ENCODE measurements at places on chromosomes 5 and 9.

GRCh38 chr5:124927735-124928134 is 181.3 kb upstream of the ZNF608 start:
- no peaks in the 10 kb centered on the region for H3K36me3 ChIP-seq
- ATAC-seq = no peak
- H3K4me3 ChIP-seq = no peak overlapping the region

DNA sequence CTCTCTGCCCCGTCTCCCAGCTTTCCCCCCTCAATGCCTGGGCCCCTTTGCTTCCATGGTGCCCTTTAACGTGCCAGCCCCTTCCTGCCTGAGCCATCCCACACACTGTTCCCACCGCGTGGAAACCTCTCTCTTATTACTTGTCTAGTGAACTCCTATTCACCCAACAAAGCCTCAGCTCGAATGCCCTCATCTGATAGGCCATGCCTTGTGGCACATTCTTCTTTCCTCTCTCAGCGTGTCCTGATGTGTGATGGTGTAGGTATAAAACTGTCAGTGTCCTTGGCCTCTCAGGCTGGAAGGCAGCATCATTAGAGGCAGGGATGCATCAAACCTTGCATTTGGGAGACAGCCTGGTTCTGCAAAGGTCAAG is 152.3 kb downstream of the OLFM1 start:
- H3K36me3 ChIP-seq = no peaks in the 10 kb centered on the region
- H3K4me3 ChIP-seq = no peak overlapping the region
- no peak overlapping the region for H3K27ac ChIP-seq
- H3K4me1 ChIP-seq = no peaks in the 10 kb centered on the region
- no peak for ATAC-seq
- H3K27me3 ChIP-seq = peaks cover 40% of the 10 kb centered on the region

- H3K27me3 ChIP-seq = no peaks in the 10 kb centered on the region
- H3K27ac ChIP-seq = no peak overlapping the region
- H3K4me1 ChIP-seq = no peaks in the 10 kb centered on the region
- ATAC-seq = no peak
- no peak overlapping the region for H3K4me3 ChIP-seq
- H3K36me3 ChIP-seq = no peaks in the 10 kb centered on the region
Observed at GRCh38 chr9:105833271-105833975, 139.1 kb downstream of the TMEM38B start.

DNA sequence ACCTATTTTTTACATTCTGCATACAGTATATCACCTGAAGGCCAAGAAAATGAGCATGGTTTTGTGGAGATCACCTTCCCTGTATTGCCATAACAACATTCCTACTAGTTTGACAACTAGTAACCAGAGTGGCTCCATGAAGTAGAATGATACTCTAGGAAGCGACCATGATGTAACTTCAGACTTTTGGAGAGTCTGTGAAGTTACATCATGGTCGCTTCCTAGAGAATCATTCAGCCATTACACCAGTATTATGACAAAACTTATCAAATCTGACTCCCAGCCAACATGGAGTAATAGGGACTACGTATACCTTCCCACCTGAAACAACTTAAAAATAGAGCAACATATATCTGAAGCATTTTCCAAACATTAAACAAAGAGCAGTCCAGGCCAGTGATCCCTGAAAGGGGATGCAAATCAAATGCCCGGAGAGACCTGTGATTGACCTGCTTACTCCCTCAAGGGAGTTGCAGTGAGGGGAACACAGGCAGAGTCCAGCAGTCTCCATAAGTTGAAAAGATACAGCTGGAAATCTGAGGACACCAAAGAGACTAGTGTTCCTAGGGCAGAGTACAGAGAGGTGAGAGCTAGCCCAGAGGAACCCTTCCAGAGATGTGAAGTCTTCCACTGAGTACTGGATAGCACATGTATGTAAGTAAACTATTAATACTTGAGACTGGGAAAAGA is 7.8 kb downstream of the ECM2 start:
- H3K4me1 ChIP-seq = no peaks in the 10 kb centered on the region
- no peaks in the 10 kb centered on the region for H3K36me3 ChIP-seq
- H3K4me3 ChIP-seq = no peak overlapping the region

DNA sequence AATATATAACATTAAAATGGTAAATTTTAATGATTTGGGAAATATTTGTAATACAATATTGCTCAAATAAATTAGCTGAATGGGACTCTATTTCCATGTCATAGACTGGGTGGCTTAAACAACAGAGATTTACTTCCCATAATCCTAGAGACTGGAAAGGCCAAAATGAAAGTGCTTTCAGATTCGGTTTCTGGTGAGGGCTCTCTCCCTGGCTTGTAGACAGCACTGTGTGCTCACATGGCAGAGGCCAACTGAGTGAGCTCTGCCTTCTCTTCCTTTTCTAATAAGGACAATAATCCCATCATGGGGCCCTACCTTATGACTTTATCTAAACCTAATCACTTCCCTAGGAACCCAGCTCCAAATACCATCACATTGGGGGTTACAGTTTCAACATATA is 196.2 kb downstream of the MARCHF11 start:
- H3K36me3 ChIP-seq = no peaks in the 10 kb centered on the region
- ATAC-seq = no peak
- H3K27ac ChIP-seq = no peak overlapping the region
- no peaks in the 10 kb centered on the region for H3K4me1 ChIP-seq
- H3K4me3 ChIP-seq = no peak overlapping the region

GRCh38 chr9:129320575-129321285 is 142.7 kb upstream of the IER5L start:
- peaks cover 6% of the 10 kb centered on the region for H3K4me1 ChIP-seq
- H3K36me3 ChIP-seq = no peaks in the 10 kb centered on the region
- H3K27me3 ChIP-seq = no peaks in the 10 kb centered on the region
- H3K4me3 ChIP-seq = peak overlapping the region; percentile 52

DNA sequence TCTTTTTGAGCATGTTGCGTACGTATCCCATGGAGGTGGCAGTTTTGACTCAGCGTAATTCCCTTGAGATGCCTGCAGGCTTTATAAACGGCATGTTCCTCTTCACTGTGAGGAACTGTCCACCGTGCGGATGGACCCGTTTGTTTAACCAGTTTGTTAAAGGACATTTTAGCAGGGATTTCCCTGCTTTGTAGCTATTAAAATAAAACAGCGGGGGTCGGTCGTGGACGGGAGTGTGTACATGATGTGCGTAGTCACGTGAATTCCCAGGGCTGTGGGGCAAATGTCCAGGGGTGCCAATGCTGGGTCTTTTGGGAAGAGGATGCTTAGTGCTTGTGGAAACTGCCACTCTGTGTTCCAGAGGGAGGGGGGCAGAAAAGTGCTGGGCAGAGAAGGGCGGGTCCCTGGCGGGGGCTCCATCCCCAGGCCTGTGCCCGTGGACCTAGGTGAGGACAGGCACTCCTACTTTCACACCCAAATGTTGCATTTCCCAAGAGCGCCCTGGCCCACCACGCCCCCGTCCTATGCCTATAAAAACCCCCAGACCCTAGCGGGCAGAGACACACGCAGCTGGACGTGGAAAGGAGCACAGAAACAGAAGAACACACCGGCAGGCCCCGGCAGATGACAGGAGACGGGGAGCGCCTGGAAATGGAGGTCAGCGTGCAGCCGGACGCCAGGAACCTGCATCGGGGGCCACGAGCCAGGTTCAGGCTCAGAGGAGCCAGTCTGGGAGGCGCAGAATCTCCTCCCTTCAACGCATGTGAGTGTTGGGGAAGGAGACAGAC is 4.0 kb upstream of the TERT start:
- peaks cover 13% of the 10 kb centered on the region for H3K4me1 ChIP-seq
- H3K27me3 ChIP-seq = peaks cover 56% of the 10 kb centered on the region
- H3K27ac ChIP-seq = no peak overlapping the region
- H3K36me3 ChIP-seq = no peaks in the 10 kb centered on the region
- ATAC-seq = no peak
- no peak overlapping the region for H3K4me3 ChIP-seq

GRCh38 chr9:34034698-34035065 is 14.0 kb downstream of the UBAP2 start:
- no peaks in the 10 kb centered on the region for H3K27me3 ChIP-seq
- peak overlapping the region; percentile 41 for H3K27ac ChIP-seq
- ATAC-seq = no peak
- no peaks in the 10 kb centered on the region for H3K36me3 ChIP-seq

- H3K36me3 ChIP-seq = no peaks in the 10 kb centered on the region
- ATAC-seq = no peak
- H3K4me3 ChIP-seq = no peak overlapping the region
- H3K27me3 ChIP-seq = peaks cover 21% of the 10 kb centered on the region
Observed at GRCh38 chr9:134267881-134268724, 58.2 kb upstream of the RXRA start.

- peaks cover 4% of the 10 kb centered on the region for H3K4me1 ChIP-seq
- peak; percentile 28 for ATAC-seq
- H3K4me3 ChIP-seq = no peak overlapping the region
- H3K27ac ChIP-seq = peak overlapping the region; percentile 83
Observed at GRCh38 chr9:35847792-35848572, 19.0 kb downstream of the TMEM8B start.

DNA sequence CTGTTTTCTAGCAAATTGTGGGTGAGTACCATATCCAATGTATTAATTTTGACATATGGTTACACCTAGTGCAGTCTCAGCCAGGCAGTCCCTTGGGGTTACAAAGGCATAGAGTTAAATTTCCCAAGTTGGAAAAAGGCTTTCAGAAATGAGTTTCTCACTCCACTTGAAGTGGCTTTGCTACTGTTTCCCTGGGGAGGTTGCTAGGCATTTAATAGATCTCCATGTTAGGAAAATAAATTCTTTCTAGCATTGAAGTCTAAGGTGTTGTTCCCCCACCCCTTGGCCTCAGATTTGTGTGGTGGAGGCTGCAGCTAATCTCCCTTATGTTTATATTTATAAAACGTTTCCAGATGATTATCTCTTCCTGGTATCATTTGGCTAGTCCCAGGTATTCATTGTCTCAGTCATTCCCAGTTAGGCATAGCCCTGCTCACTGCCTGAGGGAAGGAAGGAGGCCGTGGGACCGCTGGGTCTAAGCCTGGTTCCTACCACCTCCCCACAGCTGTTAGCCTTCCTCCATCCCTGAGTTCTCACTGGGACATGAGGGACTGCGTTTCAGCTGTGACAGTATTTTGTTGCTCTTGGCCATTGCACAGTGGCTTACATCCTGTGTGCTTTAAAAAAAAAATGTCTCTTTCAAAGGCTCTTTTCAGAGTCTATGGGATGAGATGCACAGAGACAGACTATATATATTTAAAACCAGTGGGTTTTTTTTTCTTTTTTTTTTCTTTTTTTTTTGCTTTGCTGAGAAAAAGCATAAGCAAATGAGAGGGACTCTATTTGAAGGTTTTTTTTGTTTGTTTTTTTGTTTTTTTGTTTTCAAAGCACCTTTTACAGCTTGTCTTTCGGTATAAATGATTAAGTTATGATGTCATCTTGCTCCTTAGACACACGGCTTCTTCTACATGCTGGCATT is 121.5 kb downstream of the MAST4 start:
- H3K36me3 ChIP-seq = no peaks in the 10 kb centered on the region
- no peaks in the 10 kb centered on the region for H3K4me1 ChIP-seq
- H3K27me3 ChIP-seq = no peaks in the 10 kb centered on the region
- no peak overlapping the region for H3K4me3 ChIP-seq
- no peak overlapping the region for H3K27ac ChIP-seq
- no peak for ATAC-seq

DNA sequence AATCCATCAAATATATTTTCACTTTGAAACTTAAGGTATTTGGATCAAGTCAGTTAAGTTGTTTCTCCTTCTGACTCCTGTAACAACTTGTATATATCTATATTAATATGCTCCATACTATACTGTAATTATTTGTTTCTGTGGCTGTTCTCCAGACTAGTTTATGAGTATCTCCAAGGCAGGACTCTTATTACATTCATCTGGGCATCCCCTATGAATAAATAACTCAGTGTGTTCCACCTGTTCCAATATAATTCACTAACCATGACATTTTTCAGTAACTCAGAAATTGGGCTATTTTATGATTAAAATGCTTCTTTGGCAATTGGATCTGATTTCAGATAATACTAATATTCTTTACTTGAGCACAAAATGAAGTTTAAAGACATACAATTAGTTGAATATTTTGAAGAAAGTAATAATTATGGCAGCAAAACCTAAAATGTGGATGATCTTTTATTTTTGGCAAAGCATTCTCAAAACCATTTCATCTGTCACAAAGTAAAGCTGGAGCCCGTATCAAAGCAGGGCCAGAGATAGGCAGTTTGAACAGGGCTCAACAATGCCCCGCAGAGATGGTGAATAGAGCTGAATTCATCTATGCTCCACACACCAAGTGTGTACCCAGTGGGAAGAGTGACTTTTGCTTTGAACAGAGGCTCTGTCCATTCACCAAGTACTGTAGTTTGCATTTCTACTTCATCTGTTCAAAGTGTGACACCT is 314.3 kb downstream of the PDE4D start:
- no peaks in the 10 kb centered on the region for H3K27me3 ChIP-seq
- no peaks in the 10 kb centered on the region for H3K36me3 ChIP-seq
- no peak overlapping the region for H3K4me3 ChIP-seq
- ATAC-seq = no peak

DNA sequence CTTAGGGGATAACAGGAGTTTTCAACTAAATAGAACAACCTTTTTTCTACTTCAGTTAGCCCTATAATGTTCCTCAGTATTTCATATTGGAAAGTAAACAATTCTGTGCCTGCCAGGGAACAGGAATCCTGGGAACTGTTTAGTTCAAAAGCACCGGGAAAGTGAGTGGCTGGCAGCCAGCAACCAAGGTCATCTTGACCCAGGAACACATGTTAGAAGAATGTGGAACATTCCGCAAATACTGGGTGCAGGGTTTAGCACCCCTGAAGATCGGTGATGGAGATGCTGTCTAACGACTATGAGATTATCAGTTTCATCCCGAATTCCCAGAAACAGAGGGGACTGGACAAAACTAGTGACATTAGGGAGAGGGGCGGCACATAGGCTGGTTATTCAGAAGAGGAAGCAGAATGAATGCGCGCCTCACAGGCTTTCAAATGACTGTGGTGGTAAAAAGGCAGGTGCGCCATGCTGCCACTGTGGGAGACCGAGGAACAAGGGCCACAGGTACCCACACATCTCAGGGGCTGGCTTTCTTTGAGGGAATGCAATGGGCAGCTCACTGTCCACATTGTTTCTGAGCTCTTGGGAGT is 51.2 kb downstream of the IPPK start:
- peaks cover 23% of the 10 kb centered on the region for H3K4me1 ChIP-seq
- H3K27ac ChIP-seq = peak overlapping the region; percentile 88
- H3K27me3 ChIP-seq = no peaks in the 10 kb centered on the region
- no peak overlapping the region for H3K4me3 ChIP-seq
- H3K36me3 ChIP-seq = peaks cover 26% of the 10 kb centered on the region

DNA sequence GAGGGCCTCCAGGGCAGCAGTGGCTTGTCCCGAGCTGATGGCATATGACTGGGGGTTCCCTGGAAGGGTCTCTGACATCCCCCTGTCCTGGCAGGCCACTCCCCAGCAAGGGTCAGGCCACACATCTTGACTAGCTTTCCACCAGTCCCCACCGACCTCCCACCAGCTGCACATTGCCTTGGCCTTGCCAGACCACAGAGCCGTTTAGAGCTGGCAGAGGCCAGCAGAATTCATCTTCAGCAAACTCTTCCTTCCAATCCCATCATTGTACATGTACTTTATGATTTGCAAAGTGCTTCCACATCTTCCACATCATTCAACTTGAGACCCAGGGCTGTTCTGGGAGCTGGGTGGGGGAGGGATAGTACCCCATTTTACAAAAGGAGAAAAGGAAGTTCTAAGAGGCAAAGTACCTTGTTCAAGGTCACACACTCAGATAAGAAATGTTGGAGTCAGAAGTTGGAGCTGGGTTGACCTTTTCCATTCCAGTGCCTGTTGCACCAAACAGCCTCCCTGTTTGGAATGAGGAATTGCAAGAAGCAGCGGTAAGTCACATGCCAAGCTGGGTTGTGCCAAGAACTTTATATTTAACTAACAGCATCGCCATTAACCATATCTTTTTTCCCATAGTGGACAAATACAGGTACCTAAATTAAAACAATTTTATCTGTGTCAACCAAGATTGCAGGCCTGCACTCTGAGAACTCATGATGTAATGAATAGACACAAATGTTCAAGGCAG is 25.8 kb upstream of the COL15A1 start:
- no peaks in the 10 kb centered on the region for H3K27me3 ChIP-seq
- ATAC-seq = no peak
- no peaks in the 10 kb centered on the region for H3K36me3 ChIP-seq

All from gastroesophageal sphincter (tissue), 4 donors.